Cerebellum (tissue), 4 donors: ENCODE measurements at places on chromosomes 7 and 10. TPM values are rescaled to one million over a fixed set of nuclear protein-coding genes. Genes with fewer than 3 reads are reported as not detected.

The MARVELD1 gene
- total RNA-seq: 3.6 TPM

The OR13A1 gene
- 0.45 TPM for total RNA-seq

The TNS3 gene
- 37.5 TPM for total RNA-seq

The CFAP46 gene
- 5.2 TPM for total RNA-seq

The UTF1 gene
- total RNA-seq: not detected

The PPP1R17 gene
- 4.4 TPM for total RNA-seq

The ACHE gene
- 14.4 TPM for total RNA-seq

The CYP3A5 gene
- 2.3 TPM for total RNA-seq

The AUTS2 gene
- total RNA-seq: 298 TPM

The AKR1B15 gene
- not detected for total RNA-seq

The TRPV5 gene
- total RNA-seq: 0.36 TPM

The NUTM2D gene
- total RNA-seq: 5.1 TPM

The PDZD7 gene
- 5.9 TPM for total RNA-seq
